Retina (tissue), 1 donor: ENCODE measurements at places on chromosomes 16 and 17.

DNA sequence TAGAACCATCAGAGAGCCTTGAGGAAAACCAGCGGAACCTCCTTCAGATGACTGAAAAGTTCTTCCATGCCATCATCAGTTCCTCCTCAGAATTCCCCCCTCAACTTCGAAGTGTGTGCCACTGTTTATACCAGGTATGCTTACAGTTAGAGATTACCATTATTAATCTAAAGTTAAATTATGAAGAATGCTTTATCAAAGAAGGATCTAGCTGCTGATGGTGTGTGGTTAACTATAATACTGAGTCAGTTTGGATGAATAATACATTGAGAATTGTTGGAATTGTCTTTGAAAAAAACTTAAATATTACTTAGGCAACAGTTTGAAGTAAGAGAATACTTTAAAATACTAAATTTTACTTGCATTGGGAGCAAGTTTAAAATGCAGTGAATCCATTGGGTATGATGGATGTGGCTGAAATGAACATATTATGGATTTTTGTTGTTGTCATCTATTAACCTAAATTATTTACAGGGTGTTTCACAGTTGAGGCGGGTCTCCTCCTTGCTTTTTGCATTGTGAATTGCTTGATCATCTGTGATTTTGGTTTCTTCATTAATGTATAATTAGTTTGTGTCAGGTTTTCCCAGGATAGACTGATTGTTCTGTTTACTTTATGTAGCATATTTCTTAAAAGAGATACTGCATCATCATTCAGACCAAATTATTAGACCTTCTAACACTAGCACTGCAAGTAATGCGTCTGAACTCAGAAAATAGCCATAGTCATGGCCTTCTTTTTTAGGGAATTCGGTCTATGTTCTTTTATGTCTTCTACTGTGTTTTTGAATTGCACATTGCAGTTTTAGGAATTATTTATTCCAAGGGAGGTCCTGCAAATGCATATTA is 47.8 kb downstream of the OMG start:
- DNase-seq: no peak

DNA sequence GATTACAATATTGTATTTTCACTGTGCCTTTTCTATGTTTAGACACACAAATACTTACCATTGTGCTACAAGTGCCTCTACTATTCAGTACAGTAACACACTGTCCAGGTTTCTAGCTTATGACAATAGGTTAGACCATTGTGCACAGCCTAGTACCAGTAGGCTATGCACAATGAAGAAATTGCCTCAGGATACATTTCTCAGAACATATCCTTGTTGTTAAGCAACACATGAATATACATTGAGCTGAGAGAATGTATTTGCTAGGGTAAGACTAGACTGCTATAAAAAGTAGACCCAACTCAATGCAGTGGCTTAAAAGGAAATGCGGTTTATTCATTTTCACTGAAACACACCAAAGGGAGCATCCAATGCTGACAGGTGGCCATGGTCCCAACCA is 285.1 kb downstream of the HS3ST3A1 start:
- DNase-seq: no peak

DNA sequence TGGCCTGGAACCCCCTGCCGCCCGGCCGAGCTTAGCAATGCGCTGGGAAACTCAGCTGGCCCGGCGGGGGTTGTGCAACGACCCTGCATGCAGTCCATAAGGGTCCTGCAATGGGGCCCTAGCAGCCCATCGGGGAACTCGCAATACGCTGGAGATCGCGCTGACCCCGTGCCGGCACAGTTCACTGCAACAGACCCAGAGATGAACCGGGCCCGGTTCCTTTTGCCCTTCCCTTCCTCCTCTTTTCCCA is 375 bp downstream of the SLC25A11 start:
- DNase-seq: no peak

- DNase-seq: no peak
Observed at GRCh38 chr16:21703589-21704174, 39.9 kb downstream of the OTOA start.

- DNase-seq: peak; percentile 60
Observed at GRCh38 chr17:49557312-49558024, 18.2 kb upstream of the NXPH3 start.

DNA sequence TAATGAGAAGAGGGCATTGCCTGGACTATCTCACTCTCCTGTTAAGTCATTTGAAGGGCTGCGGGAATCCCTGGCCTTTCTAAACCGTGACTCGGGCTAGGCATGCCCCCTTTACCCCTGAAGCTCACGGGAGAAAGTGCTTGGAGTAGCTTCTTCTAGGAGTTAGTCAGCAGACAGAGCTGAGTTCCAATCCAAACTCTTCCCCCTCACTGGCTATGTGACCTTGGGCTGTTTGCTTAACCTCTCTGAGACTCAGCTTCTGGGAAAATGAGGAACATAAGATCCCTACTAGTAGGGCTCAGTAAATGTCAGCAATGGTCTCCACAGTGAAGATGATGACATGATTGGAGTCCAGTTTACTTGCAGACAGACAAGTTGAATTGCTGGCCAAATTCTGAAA is 5.7 kb upstream of the B9D1 start:
- no peak for DNase-seq
